Mesenteric fat pad (tissue), 1 donor: ENCODE measurements at places on chromosomes 1 and 21. TPM values are rescaled to one million over a fixed set of nuclear protein-coding genes. Genes with fewer than 3 reads are reported as not detected.

DNA sequence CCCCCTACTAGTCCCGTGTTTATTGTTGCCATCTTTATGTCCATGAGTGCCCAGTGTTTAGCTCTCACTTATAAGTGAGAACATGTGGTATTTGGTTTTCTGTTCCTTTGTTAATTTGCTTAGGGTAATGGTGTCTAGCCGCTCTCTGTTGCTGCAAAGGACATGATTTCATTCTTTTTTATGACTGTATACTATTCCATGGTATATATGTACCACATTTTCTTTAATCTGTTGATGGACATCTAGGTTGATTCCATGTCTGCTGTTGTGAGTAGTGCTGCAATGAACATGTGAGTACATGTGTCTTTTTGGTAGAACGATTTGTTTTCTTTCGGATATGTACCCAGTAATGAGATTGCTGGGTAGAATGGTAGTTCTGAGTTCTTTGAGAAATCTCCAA lies 44.2 kb upstream of the METTL18 start:
- no peak for DNase-seq

- no peak for DNase-seq
Observed at GRCh38 chr1:13948888-13949391, 249.0 kb downstream of the PRDM2 start.

The ARTN gene
- total RNA-seq, result 0.39 TPM

The TRIM58 gene
- 0.96 TPM for total RNA-seq

The RXFP4 gene
- not detected for total RNA-seq

DNA sequence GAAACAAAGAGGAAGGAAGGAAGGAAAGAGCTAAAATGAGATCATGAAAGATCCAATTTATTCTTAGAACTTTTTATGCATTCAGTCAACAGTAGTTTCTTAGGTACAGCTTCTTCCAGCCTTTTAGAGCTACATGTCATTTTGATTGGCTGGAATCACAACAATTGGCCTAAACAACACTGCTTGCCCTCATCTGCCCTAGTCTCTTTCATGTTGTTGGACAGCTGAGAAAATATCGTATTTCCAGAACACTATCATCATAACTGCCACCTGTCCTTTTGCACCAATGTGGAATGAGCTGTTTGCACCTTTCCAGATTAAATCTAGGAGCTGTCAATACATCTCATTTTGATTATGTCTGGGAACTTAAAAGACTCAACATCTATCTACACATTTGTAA lies 161.7 kb downstream of the TGFBR3 start:
- DNase-seq, result no peak

GRCh38 chr1:202016811-202017748 lies 6.7 kb downstream of the ELF3 start:
- DNase-seq, result no peak

GRCh38 chr1:212463565-212464285 lies 31.0 kb downstream of the NENF start:
- no peak for DNase-seq

GRCh38 chr1:32266921-32267591 lies 16.0 kb downstream of the LCK start:
- DNase-seq, result no peak

The TMPRSS3 gene
- not detected for total RNA-seq

The HSD3B2 gene
- total RNA-seq, result not detected

DNA sequence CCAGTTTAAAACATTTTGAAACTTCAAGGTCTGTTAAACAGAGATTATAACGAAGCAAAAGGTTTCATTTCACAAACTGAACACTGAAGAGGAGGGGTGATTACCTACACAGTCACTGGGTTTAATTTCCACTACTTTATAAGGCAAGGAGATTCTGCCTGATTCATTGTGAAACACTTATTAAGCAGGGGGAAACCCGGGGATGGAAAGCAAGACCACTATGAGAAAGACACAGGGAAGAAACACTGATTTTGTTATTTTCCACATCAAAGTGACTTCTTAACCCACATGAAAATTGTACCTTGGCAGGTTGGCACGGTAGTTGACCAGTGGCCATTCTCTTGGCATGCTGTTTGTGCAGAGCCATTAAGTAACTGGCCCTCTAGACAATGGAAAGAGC lies 8.1 kb upstream of the F5 start:
- DNase-seq, result no peak

DNA sequence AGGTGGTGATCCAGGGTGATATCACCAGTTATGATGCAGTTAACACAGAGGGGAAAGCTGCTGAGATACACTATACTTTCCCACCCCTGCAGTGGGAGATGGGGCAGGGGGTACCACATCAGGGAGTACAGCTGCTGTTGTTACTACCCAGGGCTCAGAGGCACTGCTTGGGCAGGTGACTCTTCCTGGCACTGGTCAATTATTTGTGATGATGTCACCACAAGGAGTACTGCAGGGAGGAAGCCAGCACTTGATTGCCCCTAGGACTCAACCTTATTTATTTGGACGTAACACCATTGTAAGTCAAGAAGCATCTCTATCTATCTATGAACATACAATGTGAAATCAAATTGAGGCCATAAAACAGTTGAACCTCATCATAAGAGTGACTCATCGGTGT lies 10.1 kb downstream of the IFNAR1 start:
- DNase-seq, result no peak

The GPR37L1 gene
- not detected for total RNA-seq

- peak; percentile 81 for DNase-seq
Observed at GRCh38 chr1:244214009-244214967, 163.2 kb downstream of the ZBTB18 start.

The CCDC181 gene
- total RNA-seq, result 0.58 TPM

DNA sequence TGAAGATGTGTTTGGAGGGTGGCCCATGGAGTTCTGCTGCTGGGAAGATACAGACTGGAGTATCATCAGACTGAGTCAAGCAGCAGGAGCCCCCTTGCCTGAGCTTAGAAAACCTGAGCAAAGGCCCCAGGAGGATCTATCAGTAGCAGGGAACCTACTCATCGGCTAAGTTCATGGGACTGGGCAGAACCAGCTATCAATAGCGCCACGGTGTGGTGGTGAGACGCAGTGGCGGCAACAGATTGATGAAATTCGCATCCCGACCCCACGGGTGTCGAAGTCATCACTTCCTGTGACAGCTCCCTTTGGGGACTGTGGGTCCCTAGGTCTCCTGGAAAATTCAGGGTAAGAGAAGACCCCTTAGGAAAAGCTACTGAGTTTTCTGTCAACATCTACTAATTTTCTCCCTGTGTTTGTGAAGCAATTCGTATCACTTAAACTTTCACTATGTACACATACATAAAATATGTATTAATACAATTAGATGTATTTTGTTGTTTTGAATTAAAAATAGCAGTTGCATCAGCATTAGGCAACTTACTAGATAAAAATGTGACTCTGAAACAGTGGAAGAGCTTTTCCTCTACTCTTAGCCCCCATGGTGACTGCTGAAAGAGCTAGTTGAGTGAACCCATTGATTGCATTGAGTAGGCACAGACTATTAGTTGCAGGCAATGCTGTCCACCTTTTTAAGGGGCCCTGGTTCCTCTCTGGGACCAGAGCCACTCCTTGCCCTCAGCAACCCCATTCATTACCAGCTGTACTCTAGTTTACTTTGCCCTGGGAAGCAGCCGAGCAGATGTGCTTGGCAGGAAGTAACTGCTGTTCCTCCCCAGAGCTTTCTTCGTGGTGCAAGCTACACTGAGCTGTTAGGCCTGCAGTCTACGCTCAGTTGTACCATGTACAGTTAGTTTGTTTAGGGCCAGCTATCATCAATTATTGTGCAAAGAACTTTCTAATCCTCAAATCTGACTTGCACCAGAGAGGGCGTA lies 7.3 kb upstream of the CACNA1S start:
- no peak for DNase-seq

DNA sequence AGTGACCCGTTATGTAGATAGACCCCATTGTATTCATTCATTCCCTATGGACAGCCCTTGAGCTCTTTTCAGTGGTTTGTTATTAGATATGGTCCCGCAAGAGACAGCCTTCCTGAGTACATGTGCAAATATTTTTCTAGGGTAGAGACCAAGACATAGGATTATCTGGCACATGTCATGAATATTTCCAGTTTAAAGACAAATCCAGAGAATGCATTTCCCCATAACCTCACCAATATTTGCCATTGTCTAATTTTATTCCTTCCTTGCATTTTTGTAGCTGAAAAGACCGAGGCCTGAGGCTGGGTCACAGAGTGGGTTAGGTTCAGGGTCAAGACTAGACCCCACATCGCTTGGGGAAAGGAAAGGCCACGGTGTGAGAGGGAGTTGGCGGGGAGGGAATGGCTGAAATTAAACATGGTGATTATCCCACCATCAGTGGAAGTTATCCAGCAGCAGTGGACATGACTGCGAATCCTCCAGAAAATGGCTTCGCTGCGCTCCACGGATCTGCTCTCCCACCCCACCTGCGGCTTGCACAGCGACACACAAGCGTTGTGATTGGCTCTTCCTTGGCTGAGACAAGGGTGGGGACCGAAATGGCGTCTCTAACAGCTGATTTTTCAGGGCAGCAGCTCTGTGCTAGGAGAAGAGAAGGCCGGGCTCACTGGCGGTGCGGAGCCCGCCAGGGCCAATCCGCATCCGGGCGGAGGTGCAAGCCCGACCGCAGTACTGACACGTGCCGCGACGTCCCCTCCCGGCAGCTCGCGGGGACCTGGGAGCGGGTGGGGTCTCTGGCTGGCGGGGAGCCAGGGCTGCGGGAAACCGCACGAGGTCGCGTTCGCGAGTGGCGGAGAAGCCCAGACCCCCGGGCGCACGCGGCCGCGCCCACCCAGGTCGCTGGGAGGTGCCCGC lies 16.1 kb upstream of the STMN1 start:
- peak; percentile 90 for DNase-seq

The FAM43B gene
- total RNA-seq, result 0.87 TPM

GRCh38 chr1:248111157-248111556 lies 16.2 kb downstream of the OR2L13 start:
- DNase-seq, result no peak

The PALMD gene
- total RNA-seq, result 212 TPM

DNA sequence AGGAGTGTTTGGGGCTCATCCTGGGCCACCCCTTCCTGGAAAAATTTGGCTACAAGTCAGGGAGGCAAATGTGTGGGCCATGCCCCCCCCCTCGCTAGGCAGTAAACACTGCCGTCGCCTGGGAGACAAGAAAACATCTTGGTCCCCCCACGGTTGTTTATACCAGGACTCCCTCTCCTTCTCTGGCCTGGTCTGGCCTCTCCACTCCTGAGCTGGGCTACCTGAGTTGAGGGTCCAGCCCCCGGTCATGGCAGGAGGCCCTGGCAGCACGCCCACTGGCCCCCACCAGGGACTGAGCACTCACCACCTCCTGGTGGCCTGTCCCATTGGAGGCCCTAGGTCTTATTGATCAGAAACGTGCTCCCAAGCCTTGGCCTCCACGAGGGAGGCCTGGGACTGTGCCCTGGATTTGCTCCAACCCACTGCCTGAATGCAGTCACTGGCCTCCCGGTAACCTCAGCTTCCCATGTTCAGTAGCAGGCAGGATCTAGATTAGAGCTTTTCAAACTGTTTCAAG lies 15.8 kb downstream of the KCNQ4 start:
- DNase-seq, result no peak

GRCh38 chr1:178137238-178137637 lies 43.3 kb downstream of the RASAL2 start:
- no peak for DNase-seq

The IL20 gene
- not detected for total RNA-seq
